Dermis microvascular lymphatic vessel endothelial cell (primary cell): ENCODE measurements at places on chromosomes 3 and 15. TPM values are rescaled to one million over a fixed set of nuclear protein-coding genes. Genes with fewer than 3 reads are reported as not detected.

The ALDH1L1 gene
- total RNA-seq, result not detected in 2 replicates

DNA sequence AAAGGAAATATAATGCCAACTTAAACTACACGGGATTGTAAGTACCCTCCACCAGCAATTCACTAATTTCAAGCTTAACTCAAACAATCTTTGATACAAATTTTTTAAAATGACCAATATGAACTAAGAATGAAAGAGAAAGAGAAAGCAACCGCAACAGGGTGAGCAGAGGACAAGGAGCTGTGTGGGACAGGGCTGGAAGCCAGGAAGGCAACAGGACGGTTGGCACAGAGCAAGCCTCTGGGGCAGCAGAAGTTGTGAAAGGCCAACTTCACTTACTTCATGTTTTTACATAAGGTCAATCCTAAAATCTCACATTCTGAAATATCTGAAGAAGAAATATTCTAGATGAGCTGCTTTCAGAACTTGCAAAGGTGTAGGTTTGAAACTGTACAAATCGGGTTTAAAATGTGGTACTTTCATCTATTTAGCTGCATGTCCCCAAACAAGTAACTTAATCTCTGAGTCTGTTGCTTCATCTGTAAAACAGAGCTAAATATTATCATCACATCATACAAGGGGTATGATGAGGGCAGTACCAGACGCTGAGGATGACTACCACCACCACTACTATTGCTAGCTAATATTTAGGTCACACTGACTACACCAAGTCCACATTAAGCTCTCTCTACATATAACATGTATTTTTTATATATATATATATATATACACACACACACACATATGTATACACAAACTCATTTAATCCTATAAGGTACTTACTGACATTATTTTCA, 101.7 kb downstream of the IGSF11 start:
- DNase-seq, result no peak

DNA sequence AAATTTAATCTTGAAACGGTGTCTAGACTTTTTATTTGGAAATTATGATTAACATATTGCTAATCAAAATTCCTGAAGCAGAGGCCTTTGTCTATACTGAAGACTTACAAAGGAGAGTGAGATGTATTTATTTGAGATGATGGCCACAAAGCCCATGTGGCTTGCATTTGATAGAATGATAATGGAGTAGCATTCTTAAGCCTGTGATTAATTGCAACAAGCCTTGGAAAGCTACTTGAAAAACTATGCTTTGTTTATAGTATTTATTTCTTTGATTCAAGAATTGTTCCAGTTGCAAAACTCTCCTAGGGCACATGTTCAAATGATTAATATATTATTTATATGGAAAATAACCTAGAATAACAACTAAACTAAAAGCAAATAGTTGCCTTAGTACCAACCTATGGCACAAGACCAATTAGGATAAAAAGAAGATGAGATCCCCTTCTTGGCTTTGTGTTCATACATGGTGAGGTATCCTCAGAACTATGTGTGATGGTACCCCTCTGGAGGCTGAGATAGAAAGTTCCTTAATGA, 244.1 kb upstream of the TBL1XR1 start:
- no peak for DNase-seq

GRCh38 chr3:27557411-27557810, 73.2 kb upstream of the SLC4A7 start:
- no peak for DNase-seq

- DNase-seq, result no peak
These were observed 371.7 kb upstream of the RGMA start for GRCh38 chr15:93460717-93461116.

The PTX3 gene
- 219 and 387 TPM in 2 replicates for total RNA-seq

- DNase-seq, result no peak
These were observed 210.2 kb upstream of the WNT5A start for GRCh38 chr3:55697177-55697865.
